Psoas muscle (tissue), 8 donors: ENCODE measurements at places on chromosomes 7 and 10. TPM values are rescaled to one million over a fixed set of nuclear protein-coding genes. Genes with fewer than 3 reads are reported as not detected.

GRCh38 chr10:5888843-5889623 is 660 bp downstream of the ANKRD16 start:
- DNase-seq = peak; percentile 37

- DNase-seq = no peak
These were observed 54.0 kb downstream of the CREB5 start for GRCh38 chr7:28466341-28466740.

DNA sequence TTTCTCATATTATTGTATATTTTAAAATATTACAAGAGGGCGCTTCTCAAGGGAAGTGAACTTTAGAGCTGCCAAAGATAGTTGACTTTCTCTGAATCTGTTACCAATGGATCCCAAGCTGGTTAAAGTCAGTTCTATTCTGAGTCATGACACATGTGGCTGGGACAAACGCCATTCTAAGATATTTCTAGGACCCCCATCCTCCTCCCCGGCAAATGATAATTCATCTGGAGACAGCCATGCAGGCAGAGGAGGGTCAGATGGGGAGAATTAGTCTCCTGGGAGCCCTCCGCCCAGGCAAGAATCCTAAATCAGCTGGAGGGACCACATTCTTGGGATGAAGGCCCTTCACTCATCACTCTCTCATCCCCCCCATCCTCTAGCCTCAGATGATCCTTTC is 187.7 kb downstream of the GFRA1 start:
- no peak for DNase-seq

DNA sequence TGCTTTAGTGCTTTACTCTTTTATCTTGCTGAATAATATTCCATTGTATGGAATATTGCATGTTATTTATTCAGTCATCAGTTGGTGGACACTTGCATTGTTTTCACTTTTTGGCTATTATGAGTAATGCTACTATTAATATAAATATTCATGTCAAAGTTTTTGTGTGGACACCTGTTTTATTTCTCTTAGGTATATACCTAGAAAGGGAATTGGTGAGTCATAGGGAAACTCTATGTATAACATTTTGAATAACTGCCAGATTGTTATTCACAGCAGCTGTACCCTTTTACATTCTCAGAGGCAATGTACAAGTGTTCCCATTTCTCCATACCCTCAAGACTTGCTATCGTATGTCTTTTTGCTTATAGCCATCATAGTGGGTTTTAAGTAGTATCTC is 268.7 kb downstream of the SEMA3A start:
- no peak for DNase-seq

The TSPAN15 gene
- 10.7 TPM for polyA plus RNA-seq

GRCh38 chr10:130543794-130544193 is 407.6 kb downstream of the GLRX3 start:
- DNase-seq = no peak

The CLRN3 gene
- polyA plus RNA-seq = not detected
